PC-9 (cell line): ENCODE measurements at places on chromosomes 11 and 22. TPM values are rescaled to one million over a fixed set of nuclear protein-coding genes. Genes with fewer than 3 reads are reported as not detected.

DNA sequence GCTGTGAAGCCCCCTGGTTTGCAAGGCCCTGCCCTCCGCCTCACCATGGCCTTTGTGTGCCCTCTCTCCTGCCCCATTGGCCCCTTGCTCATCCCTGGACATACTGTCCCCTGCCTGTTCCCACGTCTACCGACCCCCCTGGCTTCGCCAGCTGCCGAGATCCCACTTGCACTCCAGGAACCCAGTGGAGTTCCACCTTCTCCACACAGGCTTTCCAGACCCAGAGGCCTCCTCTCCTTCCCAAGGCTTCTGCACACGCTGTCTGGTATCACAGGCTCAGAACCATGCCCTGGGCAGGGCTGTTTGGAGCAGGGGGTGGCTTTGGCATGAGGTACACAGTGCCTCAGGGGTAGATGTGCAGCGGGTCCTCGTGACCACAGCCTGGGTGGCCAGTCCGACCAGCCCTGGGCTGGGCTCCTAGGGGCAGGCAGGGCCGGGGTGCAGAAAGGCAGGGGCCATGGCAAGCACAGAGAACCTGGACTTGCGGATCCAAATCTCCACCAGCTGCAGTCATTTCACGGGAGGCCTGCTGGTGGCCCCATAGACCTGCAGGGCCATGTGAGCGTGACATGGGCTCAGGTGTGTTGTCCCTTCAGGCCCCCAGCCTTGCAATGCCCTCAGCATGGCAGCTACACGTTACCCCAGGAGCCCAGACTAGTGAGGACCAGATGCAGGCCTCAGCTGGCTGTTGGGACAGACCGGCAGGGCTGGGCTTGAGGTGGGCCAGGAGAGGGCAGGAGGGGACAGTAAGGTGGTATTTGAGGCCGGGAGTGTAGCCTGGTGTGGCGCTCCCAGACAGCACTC lies 9.5 kb downstream of the GRK2 start:
- DNase-seq: no peak

DNA sequence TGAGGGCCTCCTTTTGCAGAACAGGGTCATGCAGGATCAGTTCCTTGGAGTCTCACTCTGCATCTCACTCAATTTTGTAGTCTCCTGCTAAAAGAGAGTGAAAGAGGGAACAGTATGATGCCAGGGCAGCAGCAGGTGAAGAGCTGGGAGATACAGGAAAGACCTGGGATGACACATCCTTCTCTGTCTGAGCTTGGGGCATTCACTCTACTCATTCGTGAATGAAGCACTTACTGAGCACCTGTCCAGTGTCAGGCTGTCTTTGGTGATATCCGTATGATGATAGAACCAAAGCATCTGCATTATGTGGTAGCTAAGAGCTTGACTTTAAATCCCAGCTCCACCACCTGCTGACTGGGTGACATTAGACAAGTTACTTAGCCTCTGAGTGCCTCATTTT lies 14.4 kb downstream of the SREBF2 start:
- no peak for DNase-seq

- peak; percentile 99 for DNase-seq
Measured at GRCh38 chr11:19919050-19919561, 206.5 kb downstream of the NAV2 start.

DNA sequence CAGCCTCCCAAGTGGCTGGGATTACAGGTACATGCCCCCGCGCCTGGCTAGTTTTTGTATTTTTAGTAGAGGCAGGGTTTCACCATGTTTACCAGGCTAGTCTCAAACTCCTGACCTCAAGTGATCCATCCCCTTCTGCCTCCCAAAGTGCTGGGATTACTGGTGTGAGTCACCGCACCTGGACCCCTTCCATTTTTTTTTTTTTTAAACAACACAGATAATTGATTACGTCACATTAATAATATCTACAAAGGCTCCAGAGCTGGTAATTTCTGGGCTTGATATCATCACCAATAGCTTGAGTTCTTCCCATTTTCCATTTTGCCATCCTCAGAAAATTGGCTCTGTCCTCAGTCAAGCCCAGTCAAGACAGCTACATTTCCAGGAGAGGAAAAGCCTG lies 7.2 kb downstream of the TTLL1 start:
- DNase-seq: no peak

Gene SEC14L3
- total RNA-seq: not detected in 2 replicates

Gene SLC7A4
- not detected in 2 replicates for total RNA-seq
